A673 (cell line): ENCODE measurements at places on chromosomes 2 and 18. TPM values are rescaled to one million over a fixed set of nuclear protein-coding genes. Genes with fewer than 3 reads are reported as not detected.

- no peaks in the 10 kb centered on the region for H3K27me3 ChIP-seq
- H3K4me1 ChIP-seq: peaks cover 19% of the 10 kb centered on the region
- no peaks in the 10 kb centered on the region for H3K36me3 ChIP-seq
- peak; percentile 34 for DNase-seq
- H3K27ac ChIP-seq: no peak overlapping the region
Measured at GRCh38 chr2:149148194-149149006, 109.9 kb downstream of the LYPD6B start.

GRCh38 chr18:9771261-9771976, 63.3 kb downstream of the RAB31 start:
- H3K27me3 ChIP-seq: no peaks in the 10 kb centered on the region
- peak; percentile 66 for DNase-seq
- H3K4me3 ChIP-seq: no peak overlapping the region
- no peaks in the 10 kb centered on the region for H3K36me3 ChIP-seq
- no peaks in the 10 kb centered on the region for H3K4me1 ChIP-seq

DNA sequence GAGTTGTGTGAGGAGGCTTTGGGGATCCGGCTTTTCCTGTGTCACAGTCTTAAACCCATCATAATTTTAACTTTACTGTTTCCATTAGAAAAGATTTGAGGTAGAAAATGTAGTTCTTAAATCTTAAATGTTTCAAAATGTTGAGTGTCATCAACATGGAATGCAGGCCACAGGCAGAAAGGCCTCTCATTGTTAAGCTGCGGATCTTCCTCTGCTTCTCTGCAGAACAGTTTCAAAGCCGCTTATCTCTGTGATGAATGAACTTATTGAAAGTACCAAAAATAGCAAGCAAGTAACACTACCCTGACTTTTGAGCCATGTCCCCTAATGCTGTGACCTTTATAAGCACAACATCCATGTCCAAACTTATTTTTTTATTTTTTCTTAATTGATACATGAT, 1645.8 kb downstream of the DPP10 start:
- H3K27me3 ChIP-seq: no peaks in the 10 kb centered on the region
- H3K27ac ChIP-seq: no peak overlapping the region
- no peaks in the 10 kb centered on the region for H3K36me3 ChIP-seq
- H3K4me1 ChIP-seq: no peaks in the 10 kb centered on the region

DNA sequence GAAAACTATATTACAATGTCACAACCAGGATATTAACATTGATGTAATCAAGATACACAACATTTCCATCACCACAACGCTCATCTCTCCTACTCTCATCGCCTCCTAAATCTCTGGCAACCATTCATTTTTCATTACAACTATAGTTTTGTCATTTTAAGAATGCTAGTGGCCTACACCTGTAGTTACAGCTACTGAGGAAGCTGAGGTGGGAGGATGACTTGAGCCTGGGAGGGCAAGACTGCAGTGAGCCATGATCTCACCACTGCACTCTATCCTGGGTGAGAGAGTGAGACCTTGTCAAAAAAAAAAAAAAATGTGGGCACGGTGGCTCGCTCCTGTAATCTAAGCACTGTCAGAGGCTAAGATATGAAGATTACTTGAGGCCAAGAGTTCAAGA, 10.5 kb downstream of the PKP4 start:
- DNase-seq: no peak
- H3K27ac ChIP-seq: no peak overlapping the region
- H3K4me3 ChIP-seq: no peak overlapping the region
- H3K4me1 ChIP-seq: peaks cover 18% of the 10 kb centered on the region
- no peaks in the 10 kb centered on the region for H3K27me3 ChIP-seq

- H3K36me3 ChIP-seq: no peaks in the 10 kb centered on the region
- H3K27me3 ChIP-seq: no peaks in the 10 kb centered on the region
- no peaks in the 10 kb centered on the region for H3K4me1 ChIP-seq
- no peak overlapping the region for H3K4me3 ChIP-seq
- no peak overlapping the region for H3K27ac ChIP-seq
Measured at GRCh38 chr2:20615068-20615465, 35.8 kb downstream of the HS1BP3 start.

DNA sequence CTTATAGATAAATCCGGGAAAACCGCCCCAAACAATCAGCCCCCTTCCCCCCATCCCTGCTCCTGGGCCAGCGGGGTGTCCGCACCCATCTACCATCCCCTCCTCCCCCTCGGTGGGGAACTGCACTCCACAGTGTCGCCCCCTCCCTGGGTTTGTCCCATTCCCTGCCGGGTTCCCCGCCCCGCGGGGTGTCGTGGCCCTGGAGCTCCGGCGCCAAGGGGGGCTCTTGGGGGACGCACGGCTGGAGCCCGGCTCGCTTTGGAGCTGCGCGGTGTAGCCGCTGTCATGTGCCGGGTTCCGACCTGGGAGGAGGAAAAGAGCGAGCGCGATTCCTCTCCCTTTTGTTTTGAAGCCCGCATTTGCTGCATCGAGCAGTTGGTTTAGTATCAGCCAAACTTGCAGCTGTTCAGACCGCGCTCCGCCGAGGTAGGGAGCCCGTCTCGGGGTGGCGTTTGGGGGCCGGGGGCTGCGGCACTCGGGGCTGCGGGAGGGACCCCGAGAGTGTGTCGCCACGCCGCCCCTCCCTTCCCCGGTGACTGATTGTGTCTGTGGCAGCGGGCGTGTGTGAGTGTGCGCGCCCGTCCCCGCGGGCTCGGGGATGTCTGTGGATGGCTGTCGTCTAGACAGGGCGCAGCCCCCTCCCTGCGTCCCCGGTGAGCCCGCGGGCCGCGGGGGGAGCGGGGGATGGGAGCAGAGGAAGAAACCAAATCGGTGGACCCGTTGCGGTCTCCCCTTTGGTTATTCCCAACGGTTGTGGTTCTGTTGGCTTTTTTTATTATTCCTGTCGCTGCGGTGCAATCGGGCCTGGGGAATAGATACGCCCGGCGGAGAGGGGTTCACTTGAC, 797 bp downstream of the CTIF start:
- H3K36me3 ChIP-seq: no peaks in the 10 kb centered on the region
- no peaks in the 10 kb centered on the region for H3K27me3 ChIP-seq
- peak overlapping the region; percentile 67 for H3K27ac ChIP-seq
- H3K4me1 ChIP-seq: peaks cover under 1% of the 10 kb centered on the region
- peak; percentile 73 for DNase-seq
- H3K4me3 ChIP-seq: peak overlapping the region; percentile 81

The WNT6 gene
- total RNA-seq: not detected in 2 replicates
